ENCODE measurements at places on chromosomes 13 and 19. TPM values are rescaled to one million over a fixed set of nuclear protein-coding genes. Genes with fewer than 3 reads are reported as not detected.

- DNase-seq, result no peak
Observed at GRCh38 chr19:35380450-35381124, 9.7 kb downstream of the GPR42 start.

DNA sequence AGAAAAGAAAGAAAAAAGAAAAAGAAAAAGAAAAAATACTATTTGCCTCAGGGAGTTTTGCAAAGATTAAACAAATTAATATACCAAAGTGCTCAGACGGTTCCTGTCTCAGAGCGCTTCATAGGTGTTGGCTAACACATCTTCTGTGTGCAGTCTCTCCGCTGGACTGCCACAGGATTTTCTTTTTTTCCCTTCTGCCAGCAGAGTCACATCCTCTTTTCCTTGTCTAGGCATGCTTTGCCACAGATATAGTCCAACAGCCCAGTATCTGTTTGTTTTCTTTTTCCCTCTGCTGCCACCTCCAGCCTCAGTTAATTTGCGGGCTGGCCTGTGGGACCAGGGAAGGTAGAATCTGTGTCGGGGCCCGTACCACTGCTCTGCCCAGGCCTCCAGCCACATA lies 3.4 kb upstream of the URAD start:
- no peak for DNase-seq

DNA sequence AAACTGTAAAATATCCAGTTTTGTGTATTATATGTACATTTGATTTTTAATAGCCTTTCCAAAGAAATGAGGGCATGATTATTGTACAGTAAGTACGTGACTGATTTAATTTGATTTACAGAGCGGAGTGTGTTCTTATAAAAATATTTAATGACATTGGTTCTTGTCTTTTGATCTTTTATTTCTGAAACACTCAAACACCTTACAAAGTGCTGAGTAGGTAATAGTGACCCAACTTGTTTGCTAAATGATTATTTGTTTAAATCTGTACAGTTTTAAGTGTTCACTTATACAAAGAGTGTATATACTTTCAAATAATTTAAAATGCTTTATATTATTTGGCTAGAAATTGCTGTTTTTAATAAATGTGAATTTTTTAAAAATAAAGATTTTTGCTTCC lies 71.5 kb downstream of the COG3 start:
- no peak for DNase-seq

CCDC70 gene
- not detected for total RNA-seq

DNA sequence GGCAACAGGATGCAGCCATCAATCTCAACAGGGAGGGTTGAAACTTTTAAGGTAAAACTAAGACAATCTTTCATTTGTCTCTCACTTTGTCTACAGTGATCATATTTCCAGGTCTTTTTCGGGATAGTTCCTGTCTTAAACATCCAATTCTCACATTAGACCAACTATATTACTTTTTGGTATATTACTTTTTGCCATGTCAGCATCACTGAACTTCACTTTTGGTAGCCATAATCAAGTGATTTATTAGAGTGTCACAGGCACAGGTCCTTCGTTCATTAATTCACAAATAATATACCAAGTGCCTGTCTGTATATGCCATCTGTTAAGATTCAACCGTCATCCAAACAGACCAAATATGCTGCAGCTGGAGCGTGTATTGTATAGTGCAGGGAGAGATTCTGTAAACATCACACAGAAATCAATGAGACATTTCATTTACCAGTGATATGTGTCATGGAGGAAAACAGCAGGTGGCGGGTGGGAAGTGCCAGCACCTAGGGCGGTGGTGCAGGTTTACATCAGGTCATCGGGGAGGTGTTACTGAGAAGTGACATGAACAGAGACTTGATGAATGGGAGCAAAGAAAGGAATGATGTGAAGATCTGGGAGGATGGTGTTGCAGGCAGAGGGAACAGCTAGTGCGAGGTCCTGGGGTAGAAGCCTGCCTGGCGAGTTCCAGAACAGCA lies 24.9 kb downstream of the ARHGEF7 start:
- DNase-seq, result no peak

DNA sequence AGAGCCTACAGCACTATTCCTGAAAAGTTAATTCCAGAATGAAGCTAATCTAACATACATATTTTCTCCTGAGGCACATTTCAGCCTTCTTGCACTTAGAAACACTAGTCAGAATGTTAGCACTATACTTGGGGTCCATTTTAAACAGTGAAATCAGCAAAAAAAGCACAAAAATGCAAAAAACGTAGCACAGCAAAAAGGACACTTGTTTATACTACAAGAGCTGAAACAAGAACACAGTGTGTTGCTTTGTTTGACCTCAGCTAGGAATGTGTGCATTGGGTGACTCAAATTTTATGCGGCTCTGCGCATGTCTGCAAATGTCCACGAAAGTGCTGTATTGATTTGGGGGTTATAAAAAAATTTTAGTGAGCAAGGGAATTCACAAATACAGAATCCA lies 226.2 kb downstream of the KCNRG start:
- DNase-seq, result no peak

DNA sequence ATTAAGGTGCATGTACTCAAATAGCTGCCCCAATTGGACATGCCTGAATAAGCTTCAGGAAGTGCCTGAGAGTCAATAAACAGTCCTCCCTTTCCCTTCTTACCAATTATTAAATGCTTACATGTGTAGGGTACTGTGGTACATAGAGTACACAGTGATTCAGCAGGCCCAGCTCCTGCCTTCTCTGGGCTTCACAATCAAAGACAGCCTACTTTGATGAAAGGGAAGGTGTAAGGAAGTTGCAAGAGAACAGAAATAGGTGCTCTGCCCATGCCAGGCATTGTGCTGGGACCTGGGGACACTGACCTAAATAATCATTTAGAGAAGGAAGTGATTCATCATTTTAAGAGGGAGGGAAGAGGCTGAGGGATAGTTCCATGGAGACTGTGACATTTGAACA lies 17.2 kb downstream of the FRY start:
- no peak for DNase-seq

- DNase-seq, result no peak
Observed at GRCh38 chr13:35675651-35676050, 199.2 kb upstream of the MAB21L1 start.

PRR20B gene
- not detected for total RNA-seq

GRCh38 chr19:17027535-17027975 lies 945 bp upstream of the CPAMD8 start:
- DNase-seq, result no peak

DNA sequence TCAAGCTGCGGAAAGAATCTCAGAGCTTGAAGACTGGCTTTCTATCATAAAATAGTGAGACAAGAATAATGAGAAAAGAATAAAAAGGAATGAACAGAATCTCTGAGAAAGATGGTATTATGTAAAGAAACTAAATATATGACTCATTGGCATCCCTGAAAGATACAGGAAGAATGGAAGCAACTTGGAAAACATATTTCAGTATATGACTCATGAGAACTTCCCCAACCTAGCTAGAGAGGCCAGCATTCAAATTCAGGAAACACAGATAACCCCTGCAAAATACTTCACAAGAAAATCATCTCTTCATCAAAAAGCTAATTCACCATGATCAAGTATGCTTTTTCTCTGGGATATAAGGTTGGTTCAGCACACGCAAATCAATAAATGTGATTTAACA lies 2318.0 kb downstream of the PCDH9 start:
- no peak for DNase-seq

DNA sequence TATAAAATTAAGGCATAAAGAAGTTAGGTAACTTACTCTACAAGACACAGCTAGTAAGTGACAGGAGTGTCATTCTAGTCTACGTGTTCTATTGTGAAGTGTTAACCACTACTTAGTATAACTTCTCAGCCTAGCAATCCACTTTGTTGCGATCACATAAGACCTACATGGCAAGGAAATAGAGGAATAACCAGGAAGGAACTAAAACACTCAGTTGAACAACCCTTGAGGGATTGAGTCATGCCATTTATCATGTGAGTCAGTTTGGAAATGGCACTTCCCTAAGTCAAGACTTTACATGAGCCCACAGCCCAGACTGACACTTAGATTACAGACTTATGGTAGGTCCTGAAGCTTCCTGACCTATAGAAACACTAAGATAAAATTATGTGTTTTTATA lies 279.5 kb upstream of the PCDH20 start:
- DNase-seq, result no peak

PNPLA6 gene
- 112 TPM for total RNA-seq

DNA sequence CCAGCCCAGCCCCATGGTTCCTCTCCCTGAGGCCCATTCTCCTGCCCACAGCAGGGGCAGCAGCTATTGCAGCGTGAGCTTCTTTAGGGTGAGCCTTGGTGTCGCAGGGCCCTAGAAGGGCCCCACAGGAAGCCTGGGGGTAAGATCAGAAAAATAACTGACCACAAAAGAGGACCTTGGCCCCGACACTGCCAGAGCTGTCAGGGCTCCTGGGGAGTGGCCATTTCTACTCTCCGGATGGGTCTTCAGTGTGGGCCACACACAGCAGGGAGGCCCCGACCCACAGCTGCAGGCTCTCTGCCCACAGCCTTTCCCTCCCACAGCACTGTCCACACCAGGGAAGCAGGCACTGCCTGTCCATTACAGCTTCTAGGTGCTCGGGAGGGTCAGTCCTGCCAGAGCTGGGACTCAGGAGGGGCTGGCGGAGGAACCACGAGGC lies 3.5 kb upstream of the SIGLEC8 start:
- no peak for DNase-seq

MAB21L1 gene
- total RNA-seq, result 0.58 TPM

DNA sequence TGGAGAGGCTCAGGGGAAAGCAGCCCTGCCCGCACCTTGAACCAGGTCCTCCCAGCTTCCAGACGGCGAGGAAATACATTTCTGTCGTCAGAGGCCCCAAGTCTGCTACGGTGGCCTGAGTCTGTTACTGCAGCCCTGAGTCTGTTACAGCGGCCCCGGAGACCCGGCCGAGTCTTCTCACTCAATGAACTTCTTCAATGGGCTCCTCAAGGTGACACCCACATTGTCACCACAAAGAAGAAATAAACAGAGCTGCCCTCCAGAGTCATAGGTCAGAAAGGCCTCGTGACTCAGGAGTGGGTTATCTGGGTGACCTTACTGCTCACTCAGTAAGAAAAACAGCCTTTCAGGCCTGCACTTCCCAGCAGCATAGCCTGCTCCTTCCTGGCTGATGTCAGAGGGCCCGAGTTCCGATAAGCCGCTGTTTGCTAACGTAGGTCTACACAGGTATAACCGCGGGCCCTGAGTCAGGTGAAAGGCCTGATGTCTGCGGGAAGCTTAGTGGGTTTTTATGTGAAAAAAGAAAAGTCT lies 66.9 kb upstream of the TM9SF2 start:
- DNase-seq, result no peak

- DNase-seq, result no peak
Observed at GRCh38 chr19:30781519-30781918, 409.3 kb downstream of the ZNF536 start.

CDX2 gene
- total RNA-seq, result not detected
